ENCODE measurements at places on chromosomes 12 and 14. TPM values are rescaled to one million over a fixed set of nuclear protein-coding genes. Genes with fewer than 3 reads are reported as not detected.

Gene PTPRQ
- total RNA-seq: not detected

GRCh38 chr14:52020866-52021717, 31.7 kb downstream of the RTRAF start:
- peaks cover 6% of the 10 kb centered on the region for H3K27me3 ChIP-seq
- no peaks in the 10 kb centered on the region for H3K36me3 ChIP-seq
- H3K4me3 ChIP-seq: peak overlapping the region; percentile 39
- H3K4me1 ChIP-seq: peaks cover 22% of the 10 kb centered on the region
- H3K27ac ChIP-seq: peak overlapping the region; percentile 51

DNA sequence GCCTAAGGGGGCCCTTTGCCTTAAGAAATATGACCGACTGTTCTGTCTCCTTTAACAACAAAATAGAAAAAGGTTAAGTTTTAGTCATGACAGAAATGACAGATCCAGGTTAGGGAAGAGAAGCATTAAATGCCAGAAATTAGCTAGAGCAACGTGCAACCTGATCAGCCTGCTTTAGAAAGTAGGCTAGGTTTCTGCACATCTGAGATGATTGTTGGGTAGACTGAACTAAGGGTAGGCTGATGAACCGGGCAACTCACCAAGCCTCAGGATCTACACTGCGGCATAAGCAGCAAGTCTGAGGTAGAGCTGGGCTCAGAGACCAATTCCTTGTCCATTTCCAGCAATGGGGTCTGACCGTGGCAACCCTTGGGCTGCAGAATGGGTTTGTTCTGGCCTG, 29.4 kb downstream of the NPC2 start:
- DNase-seq: no peak
- H3K36me3 ChIP-seq: no peaks in the 10 kb centered on the region
- H3K4me3 ChIP-seq: no peak overlapping the region
- H3K27me3 ChIP-seq: peaks cover 13% of the 10 kb centered on the region
- no peaks in the 10 kb centered on the region for H3K4me1 ChIP-seq

- peak overlapping the region; percentile 20 for H3K4me3 ChIP-seq
- H3K36me3 ChIP-seq: no peaks in the 10 kb centered on the region
- DNase-seq: peak; percentile 60
- H3K27ac ChIP-seq: peak overlapping the region; percentile 84
- H3K27me3 ChIP-seq: no peaks in the 10 kb centered on the region
Measured at GRCh38 chr12:110698171-110698902, 9.4 kb upstream of the HVCN1 start.

Gene SLC25A21
- total RNA-seq: not detected

Measured in naive thymus-derived CD8-positive, alpha-beta T cell (primary cell).